Activated T-helper 1 cell treated with anti-CD3 and anti-CD28 coated beads, Interleukin-2, amount 50 U/mL, for 16 hours (primary cell): ENCODE measurements at places on chromosomes 11 and 22.

- DNase-seq: no peak
Observed at GRCh38 chr22:27868732-27869282, 50.2 kb downstream of the PITPNB start.

- DNase-seq: no peak
Observed at GRCh38 chr11:61667684-61668305, 12.4 kb upstream of the DAGLA start.

- no peak for DNase-seq
Observed at GRCh38 chr11:35214226-35214770, 75.3 kb downstream of the CD44 start.

GRCh38 chr22:49450498-49450897 is 377.2 kb downstream of the BRD1 start:
- no peak for DNase-seq

- DNase-seq: peak; percentile 20
Observed at GRCh38 chr11:77819921-77820564, 479 bp downstream of the RSF1 start.

DNA sequence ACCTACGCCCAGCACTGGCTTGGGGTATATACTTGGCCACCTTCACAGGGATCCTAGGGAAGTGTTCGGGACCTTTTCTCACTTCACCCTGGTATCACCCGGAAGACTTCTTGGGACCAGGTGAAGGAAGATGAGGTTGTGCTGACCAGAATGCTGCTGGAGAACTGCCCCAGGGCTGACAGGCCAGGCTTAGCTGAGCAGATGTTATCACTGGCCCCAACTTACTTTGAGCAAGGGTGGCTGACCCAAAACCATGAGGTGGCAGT is 4.5 kb downstream of the FTH1 start:
- no peak for DNase-seq

DNA sequence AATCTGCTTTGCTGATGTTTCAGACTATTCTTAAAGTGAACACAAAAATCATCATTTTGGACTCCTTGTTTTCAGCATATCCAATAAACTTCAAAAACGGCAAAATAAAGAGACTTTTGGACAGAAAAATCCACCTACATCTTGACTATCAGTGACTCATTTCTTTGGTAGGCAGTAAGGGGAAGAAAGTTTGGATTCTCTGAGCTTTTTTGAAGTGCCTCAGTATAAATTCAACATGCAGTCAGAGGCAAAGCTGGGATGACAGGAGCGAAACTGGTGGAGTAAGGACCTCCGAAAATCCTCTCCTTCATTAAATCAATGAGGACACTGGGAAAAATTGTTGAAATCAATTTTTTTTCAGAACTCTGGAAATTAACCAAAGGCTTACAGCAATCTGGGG is 29.7 kb downstream of the EFCAB6 start:
- no peak for DNase-seq

DNA sequence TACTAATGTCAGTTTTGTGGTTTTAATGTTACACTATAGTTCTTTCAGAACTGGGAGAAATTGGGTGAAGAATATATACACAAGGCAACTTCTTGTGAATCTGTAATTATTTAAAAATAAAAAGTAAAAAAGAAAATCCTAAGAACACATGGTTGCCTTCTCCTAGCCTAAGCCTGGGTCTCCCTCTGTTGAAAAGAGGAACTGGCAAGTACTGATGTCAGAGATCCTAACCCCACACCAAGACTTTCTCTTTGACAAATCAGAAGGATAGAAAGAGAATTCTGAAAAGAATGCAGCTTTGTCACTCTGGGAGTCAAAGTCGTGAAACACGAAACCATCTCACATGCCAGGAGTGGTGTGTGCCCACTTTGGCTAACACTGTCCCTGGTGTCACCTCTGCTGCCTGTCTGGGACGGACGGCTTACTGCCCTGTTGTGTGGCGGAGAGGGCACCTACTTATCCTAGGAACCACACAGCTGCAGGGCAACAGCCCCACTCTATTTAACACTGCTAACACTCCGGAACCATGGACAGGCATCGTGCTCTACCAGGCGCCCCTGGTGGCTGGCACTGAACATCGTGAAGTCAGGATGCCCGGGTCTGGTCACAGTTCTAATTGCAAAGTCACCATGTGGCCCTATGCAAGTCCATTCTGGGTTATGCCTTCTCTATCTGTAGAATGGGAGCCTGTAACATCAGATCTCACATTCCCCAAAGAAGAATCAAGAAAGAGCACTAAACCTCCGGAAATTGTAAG is 108.7 kb upstream of the CD82 start:
- DNase-seq: no peak

DNA sequence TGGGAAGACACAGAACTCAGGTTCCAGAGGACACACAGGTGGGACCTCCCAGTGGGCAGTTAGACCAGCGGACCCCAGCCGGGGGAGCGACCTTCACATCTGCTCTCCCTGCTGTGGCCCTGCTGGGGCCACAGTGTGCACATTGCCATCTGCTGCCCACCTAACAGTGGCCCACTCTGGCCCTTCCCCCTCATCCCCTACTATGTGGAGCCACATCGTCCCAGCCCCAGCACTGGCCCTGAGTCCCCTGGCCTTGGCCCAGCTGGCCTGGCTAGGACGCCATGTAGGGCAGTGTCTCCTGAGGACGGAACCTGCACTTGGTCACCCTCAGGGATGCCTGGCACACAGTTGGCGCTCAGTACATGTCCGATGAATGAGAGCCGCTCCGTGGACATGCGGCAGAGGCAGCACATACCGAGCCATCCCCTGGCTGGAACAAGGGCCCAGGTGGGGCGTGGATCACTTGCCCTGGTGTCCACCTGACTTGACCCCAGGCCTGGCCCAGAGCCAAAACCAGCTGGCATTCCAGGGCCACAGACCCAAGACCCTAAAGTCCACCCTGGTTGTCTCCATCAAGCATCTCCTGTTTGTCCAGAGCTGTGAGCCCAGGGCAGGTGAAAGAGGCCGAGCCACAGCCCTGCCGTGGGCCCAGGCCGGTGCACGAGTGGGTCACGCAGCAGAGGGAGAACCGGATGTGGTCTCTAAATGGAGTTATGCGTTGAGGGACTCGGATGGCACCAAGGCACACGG is 93.1 kb upstream of the FGF3 start:
- DNase-seq: no peak

- DNase-seq: no peak
Observed at GRCh38 chr11:13269775-13270174, 7.8 kb upstream of the BMAL1 start.

- no peak for DNase-seq
Observed at GRCh38 chr11:86126862-86127261, 58.0 kb upstream of the PICALM start.

DNA sequence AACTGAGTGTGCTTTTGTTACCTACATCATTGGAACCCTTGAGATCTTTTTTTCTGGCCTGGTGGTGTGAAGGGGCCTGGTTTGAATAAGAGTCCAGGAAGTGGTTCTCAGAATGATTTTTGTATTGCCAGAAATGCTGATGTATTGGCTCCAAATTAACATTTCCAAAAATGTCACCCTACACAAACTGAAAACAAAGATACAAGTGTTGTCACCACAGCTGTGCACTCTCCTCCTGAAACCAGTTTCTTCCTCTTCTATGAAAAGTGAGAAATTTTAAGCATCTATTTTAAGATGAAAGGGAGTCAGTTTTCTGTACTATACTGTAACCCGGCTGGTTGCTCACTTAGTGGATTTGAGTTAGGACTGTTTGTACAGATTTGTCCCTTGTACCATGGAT is 218.8 kb downstream of the PGR start:
- DNase-seq: no peak

DNA sequence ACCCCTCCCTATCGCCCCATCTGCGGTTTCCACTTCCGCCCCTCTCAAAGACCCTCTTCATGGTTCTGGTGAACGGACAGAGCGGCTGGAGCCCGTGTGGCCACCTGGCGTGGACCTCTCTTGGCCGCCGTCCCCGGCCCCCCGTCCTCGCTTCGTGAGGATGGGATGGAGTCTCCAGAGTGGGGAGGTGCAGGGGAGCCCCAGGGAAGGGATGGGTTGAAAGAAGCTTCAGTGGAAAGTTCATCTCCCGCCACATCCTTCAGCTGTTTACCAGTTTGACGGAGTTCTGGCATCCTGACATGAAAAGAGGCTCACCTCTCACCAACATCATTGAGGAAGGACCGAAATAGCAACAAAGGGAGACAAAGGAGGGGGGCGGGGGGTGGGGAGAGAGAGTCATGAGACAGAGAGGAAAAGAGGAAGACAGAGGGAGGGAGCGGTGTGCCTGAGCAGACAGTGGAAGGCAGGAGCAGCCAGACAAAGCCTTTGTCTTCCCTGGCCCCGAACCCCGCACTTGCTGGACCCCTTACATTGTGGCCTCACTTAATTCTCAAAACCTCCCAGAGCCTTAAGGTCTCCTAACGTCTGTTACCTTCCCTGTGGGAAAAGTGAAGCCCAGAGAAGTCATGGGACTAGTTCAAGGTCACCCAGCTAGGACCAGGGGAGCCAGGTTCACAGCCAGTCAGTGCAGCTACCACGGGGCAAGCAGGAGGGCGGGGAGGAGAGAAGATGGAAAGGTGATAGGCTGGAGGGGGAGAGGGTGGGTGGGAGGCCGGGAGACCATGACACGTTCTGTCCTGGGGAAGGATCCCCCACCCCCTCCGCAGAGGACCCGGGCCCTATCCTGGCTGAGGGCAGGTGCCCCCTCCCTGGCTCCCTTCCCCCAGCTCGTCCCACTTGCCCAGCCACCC is 54.9 kb downstream of the CD6 start:
- no peak for DNase-seq

DNA sequence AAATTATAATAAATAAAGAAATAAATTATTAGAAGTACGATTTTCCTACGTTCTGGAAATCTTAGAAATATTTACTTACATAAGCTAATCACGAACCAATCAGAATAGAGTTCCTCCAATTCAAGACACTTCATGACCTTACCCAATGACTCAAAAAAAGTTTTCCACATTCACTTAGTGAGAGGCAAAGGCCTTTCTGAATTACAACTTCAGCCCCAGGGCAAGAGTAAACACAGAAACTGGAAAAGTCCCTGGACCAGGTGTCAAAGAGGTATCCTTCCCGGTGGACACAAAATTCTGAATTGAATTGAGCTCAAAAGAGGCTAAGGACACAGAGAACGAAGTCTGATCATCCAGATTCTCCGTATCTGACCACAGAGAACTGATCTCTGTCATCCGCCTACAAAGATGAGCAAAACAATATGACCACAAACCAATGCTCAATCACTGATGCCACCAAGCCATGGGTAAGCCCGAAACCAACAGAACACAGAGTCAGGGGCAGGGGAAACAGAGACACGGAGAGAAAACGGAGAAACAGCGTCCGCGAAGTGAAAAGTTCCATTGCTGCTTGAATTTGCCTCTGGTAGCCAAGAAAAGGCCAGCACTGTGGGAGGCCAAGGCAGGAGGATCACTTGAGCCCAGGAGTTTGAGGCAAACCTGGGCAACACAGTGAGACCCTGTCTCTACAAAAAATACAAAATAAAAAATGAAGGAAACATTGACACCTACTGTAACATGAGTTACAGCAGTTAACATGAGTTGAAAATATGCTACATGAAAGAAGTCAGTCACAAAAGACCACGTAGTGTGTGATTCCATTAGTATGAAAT is 6.8 kb downstream of the BID start:
- no peak for DNase-seq

DNA sequence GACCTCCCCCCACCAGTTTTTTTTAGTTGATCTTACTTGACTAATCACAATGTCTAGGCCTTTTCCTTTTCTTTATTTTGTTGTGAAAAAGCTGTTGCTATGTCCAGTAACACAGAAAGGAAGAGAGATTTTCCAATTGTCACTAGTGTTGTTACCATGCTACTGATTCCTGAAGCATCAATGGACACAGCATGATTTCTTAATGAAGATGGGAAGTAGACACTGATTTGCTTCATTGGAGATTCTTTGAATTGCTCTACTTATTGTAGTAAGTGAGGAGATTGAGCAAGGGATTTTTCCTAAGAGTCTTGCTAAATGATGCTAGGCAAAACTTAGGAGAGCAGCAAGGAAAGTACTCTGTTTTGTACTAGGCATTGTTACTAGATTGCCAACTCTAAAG is 4.6 kb downstream of the AASDHPPT start:
- no peak for DNase-seq

DNA sequence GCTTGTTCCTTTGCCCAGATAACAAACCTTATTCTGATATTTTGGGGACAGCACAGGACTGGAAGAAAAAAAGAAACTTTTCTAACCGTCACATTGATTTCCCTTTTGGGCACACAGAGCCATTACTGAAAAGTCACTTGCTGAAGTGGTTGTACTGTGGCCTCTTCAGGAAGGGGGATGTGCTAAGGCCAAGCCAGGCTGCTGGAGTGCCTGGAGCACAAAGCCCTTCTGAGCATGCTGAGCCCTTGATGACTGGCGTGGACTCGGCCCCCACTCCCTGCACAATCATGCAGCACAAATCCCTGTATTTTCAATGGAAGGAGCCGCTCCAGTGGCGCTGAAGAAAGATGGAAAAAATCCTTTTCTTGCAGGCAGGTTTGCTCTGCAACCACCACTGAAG is 164.2 kb downstream of the NTM start:
- no peak for DNase-seq

DNA sequence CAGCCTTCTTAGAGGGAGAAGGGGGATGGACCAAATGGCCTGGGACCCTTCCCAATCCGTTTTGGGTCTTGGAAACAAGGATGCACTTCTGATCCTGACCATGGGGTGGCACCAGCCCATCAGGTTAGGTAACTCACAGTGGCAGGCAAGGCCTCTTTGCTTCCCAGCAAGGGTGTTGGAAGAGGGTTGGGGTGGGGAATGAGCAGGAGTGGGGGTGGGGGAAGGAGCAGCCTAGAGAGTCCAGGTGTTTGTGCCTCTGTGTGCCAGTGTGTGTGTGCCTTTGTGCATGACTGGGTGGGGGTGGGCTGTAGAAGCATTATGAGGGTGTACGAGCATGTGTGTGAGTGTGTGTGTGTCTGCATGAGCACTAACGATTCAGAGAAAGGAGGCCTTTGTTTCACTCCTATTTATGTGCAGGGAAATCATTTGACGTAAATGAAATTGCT is 213.1 kb downstream of the INSC start:
- no peak for DNase-seq

DNA sequence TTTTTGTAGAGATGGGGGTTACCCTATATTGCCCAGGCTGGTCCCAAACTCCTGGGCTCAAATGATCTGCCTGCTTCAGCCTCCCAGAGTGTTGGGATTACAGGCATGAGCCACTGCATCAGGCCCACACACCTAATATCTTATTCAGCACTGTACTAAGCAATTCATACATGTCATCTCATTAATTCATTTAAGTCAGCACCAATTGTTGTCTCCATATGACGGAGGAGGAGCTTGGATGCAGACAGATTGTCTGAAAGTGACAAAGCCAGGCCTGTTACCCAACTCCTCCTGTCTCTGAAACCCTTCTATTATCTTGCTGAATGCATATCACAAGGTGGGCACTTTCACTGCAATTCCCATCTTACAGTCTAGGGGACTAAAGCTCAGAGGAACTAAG is 57.5 kb upstream of the ALX4 start:
- no peak for DNase-seq
